Germinal center (tissue), 1 donor: ENCODE measurements at places on chromosomes 1 and 21.
A peak's percentile ranks its signal among the peaks of the same experiment; 100 is the strongest.

DNA sequence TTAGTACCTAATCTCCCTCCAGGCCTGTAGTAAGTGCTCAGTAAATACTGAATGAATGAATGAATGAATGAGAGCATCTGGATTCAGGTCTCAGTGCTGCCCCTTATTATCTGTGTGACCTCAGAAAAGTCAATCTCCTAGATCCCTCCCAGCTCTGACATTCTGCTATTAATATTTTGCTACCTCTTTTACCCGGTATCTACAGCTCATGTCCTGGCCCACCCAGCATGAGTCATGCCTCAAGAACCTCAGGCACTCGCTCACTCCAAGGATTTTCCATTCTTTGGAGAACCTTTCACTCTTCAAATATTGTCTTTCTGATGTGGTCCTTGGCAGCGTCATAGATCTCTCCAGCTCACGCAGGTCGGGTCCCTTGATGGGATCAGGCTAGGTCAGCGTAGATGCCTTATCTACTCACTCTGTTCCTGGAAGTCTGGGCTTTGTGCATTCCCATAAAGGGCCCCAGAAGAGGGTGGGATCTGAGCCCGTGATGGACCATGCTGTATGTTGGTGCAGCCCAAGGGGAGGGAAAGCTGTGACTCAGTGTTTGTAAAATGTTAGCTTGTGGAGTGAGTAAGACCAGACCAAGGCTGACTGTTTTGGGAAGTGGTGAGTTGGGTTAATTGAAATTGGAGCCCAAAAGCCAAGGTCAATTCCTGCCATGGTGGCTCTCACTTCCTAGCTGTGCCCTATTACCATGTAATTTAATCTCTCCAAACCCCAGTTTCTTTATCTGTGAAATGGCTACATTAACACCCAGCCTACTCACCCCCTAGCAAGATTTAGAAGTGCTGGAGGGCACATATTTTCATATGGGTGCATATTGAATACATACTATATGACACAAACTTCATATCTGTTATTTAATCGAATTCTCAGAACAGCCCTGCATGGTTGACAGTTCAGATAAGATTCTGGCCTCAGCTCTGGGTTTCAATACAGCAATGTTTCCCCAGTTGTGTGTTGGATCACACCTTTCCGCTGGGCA, 214.1 kb upstream of the USP24 start:
- DNase-seq = no peak

- DNase-seq = no peak
Measured at GRCh38 chr1:103576065-103576464, 4.7 kb downstream of the AMY2B start.

GRCh38 chr1:86757272-86757984, 53.1 kb downstream of the SH3GLB1 start:
- no peak for DNase-seq

DNA sequence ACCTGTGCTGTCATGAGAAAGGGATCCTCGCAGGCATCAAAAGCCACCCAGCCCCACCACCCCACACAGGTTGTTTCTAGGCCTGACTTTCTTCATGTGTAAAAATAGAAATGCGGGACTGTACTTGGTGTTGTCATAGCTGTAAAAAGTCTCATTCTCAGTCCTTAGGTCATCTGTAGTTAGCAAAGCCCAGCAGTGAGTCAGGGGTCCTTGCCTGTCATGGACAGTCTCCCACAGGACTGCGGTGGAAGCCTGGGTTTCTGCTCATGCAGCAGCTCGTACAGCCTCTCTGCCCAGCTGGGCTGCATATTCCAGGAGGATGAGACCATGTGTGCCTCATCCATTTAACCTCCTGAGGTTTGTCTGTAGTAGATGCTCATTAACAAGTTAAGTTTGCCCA, 58.2 kb downstream of the MRPS6 start:
- DNase-seq = no peak

GRCh38 chr1:167373398-167373797, 144.9 kb downstream of the CD247 start:
- DNase-seq = no peak

GRCh38 chr1:29777522-29777921, 541.2 kb downstream of the PTPRU start:
- no peak for DNase-seq

DNA sequence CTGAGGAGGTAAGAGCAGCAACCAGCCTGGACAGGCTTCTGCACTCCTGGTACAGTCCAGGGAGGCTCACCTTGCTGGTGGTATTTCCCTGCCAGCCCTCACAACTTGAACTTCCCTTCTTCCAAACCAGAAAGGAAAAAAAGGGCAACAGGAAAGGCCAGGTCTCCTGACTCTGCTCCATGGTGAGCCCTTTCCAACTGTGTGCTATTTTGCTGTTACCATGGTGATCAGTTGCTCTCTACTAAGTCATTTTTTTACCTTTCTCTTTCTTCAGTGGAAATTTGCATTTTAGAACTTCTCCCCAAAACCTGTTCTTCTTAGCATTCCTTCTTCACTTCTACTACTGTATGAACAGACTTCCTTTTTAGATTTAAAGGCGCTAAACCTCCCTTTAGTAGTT, 164.3 kb downstream of the GRIK1 start:
- DNase-seq = no peak

DNA sequence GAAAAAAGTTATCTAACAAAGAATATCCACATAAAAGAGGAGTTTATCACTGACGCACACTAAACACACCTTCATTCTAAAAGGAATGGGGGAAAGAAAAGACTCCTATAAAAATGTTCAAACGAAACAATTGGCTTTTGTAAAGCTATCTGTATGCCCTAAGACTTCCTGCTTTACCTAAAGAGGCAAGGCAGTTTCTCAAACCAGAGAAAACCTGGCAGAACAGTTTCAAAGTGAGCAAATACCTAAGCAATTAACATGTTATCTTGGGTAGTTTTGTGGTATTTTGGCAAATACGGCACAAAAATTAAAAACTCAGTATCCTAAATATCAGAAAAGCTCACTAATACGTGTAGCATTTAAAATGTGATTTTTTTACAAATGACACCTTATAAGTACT, 1.9 kb downstream of the PUM1 start:
- no peak for DNase-seq

GRCh38 chr1:227753999-227754711, 18.9 kb downstream of the SNAP47 start:
- no peak for DNase-seq

- no peak for DNase-seq
Measured at GRCh38 chr1:153402226-153402625, 11.4 kb upstream of the S100A8 start.

GRCh38 chr1:72037745-72038343, 244.5 kb downstream of the NEGR1 start:
- DNase-seq = no peak

- DNase-seq = no peak
Measured at GRCh38 chr1:79079770-79080169, 73.2 kb upstream of the ADGRL4 start.

DNA sequence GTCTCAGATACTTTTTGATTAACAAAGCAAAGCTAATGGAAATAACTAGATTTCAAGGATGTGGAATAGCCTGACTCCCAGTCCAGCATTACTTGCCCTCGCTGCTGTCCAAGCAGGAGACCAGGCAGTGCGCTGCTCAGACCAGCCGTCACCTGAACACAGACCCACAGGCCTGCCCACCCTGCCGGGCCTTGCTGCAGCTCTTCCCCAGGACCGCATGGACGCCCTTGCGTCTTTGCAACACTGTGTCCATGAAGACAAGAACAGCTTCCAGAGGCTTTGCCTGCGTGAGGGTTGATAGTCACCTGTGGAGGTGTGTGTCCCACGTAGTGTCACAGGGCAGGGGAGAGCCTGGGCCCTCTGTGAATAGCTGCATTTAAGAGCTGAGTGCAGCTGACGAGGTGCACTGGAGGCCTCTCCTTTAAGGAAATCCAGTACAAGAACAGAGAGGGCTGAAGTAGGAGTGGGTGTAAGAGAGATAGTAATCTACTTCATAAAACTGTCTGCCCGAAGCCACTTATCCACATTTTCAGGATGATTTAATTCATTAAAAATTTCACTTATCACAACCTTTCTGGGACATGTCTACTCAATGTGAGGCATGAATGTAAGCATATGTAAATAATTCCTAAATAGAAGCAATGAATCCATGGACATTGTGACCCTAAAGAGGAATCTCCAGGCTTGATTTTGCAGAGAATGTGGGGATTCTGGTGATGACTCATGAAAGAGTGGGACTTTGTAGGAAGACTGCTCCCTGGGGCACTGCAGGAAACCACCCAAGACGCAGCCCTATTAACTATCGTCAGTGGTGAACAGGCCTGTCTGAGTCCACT, 176.2 kb upstream of the RAB4A start:
- DNase-seq = no peak

- DNase-seq = no peak
Measured at GRCh38 chr21:45050797-45051489, 23.4 kb upstream of the ADARB1 start.

DNA sequence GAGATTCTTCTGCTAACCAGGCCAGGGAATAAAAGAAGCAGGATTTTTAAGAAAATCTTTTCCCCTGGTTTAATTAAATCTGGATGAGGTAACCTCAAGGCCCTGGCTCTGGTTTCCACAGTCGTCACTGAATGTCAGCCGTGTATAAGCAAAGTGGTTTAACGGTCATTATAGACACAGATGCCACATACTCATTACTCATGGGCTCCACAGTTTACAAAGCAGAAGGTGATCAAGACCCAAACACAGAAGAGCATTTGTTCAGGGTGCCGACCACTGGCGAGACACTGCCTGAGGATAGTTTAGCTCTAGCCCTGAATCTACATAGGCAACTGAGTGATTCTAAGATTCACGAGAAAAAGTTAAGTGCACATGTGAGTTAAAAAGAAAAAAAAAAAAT, 27.8 kb upstream of the RAP1GAP start:
- no peak for DNase-seq

GRCh38 chr1:18936814-18937481, 19.5 kb downstream of the IFFO2 start:
- DNase-seq = no peak

- no peak for DNase-seq
Measured at GRCh38 chr1:9324246-9325096, 31.8 kb downstream of the SPSB1 start.

- no peak for DNase-seq
Measured at GRCh38 chr1:22206551-22207125, 63.7 kb upstream of the WNT4 start.

GRCh38 chr1:154501423-154502065, 475 bp upstream of the TDRD10 start:
- DNase-seq = no peak

- DNase-seq = no peak
Measured at GRCh38 chr1:248847181-248847955, 9.3 kb downstream of the ZNF672 start.

DNA sequence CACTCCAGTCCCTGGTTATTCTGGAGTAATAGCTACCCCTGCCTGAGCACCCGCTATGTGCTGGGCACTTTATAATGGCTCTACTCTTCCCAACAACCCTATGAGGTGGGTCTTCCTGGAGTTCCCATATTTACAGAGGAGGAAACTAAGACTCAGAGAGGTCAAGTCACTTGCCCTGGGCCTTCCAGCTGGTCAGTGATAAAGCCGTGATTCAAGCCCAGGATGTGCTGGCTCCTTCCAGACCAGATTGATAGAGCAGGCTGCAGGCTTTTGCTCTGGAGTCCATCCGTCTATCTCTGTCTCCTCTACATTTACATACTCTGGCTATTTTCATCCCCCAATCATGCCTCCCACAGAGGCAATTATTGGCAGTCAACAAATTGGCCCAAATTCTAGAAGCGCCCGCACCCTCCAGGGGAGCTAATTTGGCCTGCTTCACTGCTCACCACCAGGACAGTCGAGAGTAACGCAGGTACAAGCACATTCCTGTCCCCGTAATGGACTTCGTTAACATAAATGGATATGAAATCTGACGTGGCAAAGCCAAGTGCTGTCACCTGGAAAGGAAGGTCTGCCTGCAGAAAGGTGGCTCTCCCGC, 39.8 kb upstream of the SELENON start:
- no peak for DNase-seq

DNA sequence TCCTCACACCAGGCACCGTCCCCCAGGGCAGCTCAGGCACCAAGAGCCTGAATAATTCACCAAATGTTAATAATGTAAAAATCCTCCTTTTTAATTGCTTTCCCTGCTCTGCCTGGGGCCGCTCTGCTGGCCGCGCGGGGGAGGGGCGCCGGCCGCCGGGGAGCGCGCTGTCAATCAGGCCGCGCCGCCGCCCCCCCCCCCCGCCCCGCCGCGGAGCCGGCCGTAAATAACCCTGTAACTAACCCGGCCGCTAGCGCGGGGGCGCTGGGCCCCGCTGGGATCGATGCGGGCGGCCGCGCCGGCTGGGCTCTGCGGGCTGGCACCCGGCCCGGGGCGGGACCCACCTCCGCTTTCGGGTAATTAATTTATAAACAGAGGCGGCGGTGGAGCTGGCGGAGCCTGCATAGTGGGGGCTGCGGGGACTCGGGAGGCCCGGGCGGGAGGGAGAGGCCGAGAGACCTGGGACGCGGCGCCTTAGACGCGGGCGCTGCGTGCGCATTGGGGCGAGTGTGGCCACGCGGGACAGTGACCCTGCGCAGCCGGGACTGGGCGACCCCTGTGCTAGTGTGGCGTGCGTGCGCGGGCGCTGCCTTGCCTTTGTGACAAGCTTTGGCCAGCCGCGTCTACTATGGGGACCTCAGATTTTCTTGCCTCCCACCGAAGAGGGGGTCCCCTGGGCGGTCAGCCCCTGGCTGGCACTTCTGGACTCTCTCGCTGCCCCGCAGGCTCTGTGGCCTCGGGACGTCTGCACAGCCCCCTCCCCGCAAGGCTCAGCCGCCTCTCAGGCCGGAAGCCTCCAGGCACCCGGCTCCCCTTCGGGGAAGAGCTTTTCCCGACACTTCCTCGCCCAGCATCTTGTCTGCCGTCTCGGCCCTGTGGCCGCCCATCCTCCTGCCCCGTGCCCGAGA, 16.6 kb downstream of the SAMD11 start:
- DNase-seq = peak; percentile 49

DNA sequence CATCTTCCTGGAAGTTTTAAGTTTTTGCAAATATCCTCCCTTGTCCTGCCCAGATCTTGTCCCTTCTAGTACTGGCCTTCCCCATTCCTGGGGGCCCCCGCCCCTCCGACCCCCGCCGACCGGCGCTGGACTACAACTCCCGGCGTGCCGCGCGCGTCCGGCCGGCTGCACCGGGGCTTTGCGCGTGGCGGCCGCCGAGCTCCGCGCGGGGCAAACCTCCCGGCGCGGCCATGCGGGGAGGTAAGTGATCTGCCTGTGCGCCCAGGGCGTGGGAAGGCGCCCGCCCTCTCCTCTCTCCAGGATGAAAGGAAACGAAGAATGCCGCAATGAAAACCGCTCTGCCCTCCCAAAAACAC, 3.2 kb upstream of the SAMD13 start:
- peak; percentile 76 for DNase-seq
